ENCODE measurements at places on chromosomes 6 and 20. TPM values are rescaled to one million over a fixed set of nuclear protein-coding genes. Genes with fewer than 3 reads are reported as not detected.

VPS52 gene
- total RNA-seq: 65.8 TPM

LY6G6F gene
- total RNA-seq: not detected

LHFPL5 gene
- not detected for total RNA-seq

RPS6KA2 gene
- 1.9 TPM for total RNA-seq

DNMT3B gene
- 3.5 TPM for total RNA-seq

CCNC gene
- total RNA-seq: 38.5 TPM
